ENCODE measurements at places on chromosomes 7 and 10.

GRCh38 chr10:63525021-63525420 lies 3.8 kb downstream of the REEP3 start:
- DNase-seq: no peak

- DNase-seq: no peak
Observed at GRCh38 chr7:89914711-89915110, 239.6 kb upstream of the STEAP1 start.

DNA sequence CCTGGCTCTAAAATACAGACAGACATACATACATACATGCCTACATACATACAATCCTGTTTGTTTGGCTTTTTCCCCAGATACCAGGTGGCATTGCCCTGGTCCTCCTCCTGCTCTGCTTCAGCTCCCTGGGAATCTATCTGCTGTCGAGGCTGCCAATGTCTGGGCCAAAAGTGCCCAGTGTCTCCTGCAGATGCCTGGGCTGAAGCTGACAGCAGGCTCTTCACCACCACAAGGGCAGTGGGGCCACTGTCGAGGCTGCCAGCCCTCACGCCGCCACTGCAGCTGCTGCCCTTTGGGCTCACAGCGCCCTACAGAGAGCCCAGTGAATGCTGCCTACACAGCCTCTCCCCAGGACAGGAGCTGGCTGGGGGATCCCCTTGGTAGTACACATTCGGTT lies 18.0 kb upstream of the STN1 start:
- DNase-seq: no peak

DNA sequence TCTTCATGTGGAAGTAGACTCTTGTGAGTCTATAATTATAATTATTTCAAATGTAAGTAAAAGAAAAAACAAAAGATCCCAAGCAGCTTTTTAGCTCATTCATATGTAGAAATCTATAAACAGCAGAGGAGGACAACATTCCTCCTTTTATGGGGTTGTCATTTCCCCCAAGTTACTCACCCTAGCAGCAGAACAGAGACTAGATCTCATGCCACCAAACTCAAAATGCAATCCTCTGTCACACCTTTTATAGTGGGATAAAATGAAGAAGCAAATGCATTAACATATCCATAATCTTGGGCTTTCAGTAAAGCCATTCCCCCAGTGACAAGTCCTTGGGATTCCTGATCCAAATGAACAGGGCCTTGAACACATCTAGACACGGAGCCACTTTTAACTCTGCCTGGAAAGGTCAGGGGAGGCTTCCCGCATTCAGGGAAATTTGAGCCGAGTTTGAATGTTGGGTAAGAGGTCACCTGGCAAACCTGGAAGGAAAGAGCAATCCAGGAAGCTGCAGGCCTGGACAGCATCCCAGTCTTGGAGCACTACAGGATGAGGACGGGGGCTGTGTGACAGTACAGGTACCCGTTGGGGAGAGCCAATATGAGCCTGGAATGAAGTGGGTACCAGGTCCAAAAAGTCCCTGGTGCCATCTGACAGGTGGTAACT lies 76.4 kb downstream of the DOCK4 start:
- no peak for DNase-seq

GRCh38 chr10:119713744-119714483 lies 11.9 kb upstream of the INPP5F start:
- DNase-seq: no peak

GRCh38 chr10:122571892-122572291 lies 11.3 kb downstream of the DMBT1 start:
- DNase-seq: no peak

DNA sequence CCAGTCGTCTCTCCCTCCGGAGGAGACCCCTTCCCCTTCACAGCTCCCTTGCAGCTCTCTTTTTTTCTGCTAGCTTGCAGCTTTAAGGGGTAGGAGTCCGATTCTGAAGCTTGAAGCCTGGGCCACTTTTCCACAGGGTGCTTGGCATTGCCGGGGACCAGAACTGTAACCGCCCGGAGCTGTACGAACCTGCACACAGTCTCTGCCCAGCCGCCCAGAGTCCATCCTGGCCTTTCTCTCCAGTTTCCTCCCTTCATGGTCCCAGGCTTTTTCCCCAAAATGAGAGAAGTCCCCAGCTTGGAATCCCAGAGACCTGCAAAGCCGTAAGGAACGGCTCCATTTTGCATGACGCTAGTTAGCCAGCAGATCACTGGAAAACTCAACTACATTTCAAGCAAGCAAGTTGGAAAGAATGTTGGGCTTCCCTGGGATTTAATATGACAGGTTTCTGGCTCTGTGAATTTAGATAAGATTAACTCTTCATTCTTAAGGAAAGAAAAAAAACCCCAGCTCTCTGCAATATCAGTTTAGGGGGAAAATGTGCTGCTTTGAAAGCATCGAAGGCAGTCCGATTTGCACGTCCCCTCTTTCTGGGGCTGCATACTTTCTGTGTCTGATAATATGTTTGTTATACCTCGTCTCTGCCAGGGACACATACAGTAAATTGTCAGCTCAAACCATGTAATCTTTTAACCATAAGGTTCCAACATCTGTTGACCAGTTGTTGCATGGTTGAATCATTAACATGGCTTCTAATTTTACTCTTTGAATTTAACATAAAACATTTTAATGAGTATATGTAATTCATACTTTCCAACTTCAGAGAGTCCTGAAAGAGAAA lies 190.0 kb upstream of the LYZL2 start:
- DNase-seq: no peak

DNA sequence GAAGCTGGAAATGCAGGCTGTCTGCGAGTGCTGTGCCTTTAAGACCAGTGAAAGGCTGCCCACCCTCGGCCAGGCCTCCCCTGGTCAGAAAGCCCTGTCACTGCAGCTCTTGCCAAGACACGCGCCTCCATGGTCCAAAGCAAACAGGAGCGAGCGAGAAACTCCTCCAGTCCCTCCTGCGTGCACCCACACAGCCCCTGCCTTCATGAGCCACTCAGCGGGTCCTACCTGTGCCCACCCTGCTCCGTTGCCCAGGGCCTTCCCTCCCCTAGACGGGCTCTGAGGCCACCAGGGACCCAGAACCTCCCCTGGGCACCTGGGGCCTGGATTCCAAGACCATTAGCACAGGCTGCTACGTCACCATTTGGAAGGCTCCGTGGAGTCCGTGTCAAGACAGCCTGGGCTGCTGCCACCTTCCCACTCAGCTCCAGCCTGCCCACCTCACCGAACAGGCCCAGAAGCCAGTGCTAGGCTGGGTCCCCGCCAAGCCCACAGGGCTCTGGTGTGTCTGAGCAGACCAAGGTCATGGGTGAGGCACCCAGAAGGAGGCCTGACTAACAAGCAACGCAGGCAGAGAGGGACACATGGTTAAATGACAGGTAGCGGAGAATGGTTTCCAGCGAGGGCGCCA lies 144.5 kb downstream of the NEURL1 start:
- no peak for DNase-seq

DNA sequence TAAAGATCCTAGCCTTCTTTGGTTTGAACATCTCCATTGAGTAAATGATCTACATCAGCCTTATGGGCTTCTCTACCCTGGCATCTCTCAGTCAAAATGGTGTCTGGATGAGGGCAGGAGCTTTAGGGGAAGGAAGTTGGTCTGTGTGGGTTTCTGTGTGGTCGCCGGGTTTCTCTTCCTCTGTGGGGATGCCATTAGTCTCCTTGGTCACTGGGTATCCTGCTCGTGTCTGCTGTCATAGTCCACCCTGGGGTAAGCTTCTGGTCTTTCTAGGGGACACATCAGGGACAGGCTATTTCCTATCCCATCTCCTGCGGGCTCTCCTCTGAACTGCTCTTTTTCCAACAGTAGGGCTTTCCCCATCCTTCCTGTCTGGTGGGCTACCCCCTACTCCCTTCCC lies 150.3 kb upstream of the NPY start:
- no peak for DNase-seq

GRCh38 chr10:64486149-64486548 lies 964.9 kb downstream of the REEP3 start:
- no peak for DNase-seq

GRCh38 chr10:43502931-43503330 lies 66.0 kb downstream of the ZNF487 start:
- no peak for DNase-seq

- no peak for DNase-seq
Observed at GRCh38 chr7:140230516-140230860, 53.7 kb upstream of the KDM7A start.

DNA sequence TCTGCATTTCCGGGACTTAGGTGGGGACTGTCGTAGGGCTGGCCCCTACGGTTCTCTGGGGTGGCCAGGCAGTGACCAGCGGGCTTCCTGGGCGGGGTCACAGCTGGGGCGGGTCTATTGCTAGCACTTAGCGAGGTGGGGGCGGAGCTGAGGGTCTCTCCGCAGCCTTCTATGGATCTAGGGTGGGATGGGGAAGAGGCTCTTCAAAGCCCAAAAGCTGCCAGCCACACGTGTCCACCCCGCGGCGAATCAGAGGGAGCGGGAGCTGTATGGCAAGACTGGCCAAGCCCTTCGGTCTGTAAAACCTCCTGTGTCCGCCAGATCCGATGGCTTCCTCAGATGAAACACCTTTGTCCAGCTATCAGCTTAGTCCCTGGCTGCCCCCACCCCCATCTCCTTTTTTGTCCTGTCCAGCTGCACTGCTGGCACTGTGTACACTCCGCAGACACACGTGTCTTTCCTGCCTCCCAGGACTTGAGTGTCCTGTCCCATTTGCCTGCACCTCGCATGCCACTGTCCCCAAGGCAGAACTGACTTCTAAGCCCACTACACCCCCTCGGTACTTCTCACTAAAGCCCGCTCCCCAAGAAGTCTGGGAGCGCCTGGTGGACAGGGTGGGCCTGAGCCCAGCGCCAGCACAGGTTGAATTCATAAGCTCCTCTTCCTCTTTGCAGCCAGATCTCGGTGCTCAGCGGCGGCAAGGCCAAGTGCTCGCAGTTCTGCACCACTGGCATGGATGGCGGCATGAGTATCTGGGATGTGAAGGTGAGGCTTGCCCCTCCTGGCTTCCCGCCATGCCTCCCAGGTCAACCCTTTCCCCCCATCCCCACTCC lies 14.8 kb downstream of the PDAP1 start:
- DNase-seq: no peak

GRCh38 chr10:125607689-125608290 lies 75.2 kb downstream of the TEX36 start:
- no peak for DNase-seq

DNA sequence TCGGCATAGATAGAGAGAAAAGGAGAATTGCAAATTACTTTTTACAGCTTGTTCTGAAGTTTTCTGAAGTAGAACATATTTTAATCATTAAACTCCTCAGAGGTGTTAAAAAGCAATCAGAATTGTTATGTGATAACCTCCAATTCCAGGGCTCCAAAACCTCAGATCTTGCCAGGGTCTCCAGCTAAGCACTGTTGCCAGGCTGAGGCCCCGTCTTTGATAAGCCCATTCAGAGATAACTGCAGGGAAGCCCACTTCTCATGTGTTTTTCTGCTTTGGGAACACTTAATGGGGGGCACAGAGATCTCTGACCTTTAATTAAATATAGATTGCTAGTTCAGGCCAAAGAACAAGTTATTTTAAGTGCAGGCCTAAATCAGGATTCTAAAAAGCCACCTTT lies 40.4 kb downstream of the GFRA1 start:
- DNase-seq: no peak

- no peak for DNase-seq
Observed at GRCh38 chr7:63030061-63030460, 968.6 kb upstream of the ZNF722 start.

GRCh38 chr10:52906046-52906445 lies 133.5 kb upstream of the MBL2 start:
- DNase-seq: no peak

DNA sequence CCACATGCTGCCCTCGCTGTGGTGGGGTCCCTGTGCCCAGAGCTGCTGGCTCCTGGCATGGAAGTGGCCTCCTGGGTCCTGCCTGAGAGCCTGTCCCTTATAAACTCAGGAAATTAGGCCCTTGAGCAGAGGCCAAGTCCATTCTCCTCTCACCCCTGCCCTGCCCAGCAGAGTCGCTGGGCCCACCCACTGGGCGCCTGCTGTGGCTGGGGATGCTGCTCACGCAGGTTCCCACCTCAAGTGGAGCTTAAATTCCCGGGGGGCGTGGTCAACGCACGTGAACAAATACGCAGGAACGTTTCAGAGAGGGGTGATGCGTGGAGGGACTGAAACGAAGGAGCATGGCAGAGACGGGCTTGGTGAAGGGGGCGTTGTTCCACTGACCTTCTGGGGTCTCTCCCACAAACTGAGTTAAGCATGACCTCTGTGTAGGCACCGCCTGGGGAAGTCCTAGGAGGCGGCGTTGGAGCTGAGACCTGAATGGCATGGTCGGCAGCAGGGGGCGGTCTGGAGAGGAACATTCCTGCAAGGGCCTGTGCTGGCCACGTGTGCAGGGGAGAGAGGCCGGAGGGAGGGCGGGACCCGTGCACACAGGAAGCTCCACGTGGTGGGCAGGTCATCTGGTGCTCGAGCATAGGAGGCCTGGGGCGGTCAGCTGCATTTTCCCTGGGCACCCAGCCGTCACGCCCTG lies 27.9 kb downstream of the FAM20C start:
- DNase-seq: no peak

DNA sequence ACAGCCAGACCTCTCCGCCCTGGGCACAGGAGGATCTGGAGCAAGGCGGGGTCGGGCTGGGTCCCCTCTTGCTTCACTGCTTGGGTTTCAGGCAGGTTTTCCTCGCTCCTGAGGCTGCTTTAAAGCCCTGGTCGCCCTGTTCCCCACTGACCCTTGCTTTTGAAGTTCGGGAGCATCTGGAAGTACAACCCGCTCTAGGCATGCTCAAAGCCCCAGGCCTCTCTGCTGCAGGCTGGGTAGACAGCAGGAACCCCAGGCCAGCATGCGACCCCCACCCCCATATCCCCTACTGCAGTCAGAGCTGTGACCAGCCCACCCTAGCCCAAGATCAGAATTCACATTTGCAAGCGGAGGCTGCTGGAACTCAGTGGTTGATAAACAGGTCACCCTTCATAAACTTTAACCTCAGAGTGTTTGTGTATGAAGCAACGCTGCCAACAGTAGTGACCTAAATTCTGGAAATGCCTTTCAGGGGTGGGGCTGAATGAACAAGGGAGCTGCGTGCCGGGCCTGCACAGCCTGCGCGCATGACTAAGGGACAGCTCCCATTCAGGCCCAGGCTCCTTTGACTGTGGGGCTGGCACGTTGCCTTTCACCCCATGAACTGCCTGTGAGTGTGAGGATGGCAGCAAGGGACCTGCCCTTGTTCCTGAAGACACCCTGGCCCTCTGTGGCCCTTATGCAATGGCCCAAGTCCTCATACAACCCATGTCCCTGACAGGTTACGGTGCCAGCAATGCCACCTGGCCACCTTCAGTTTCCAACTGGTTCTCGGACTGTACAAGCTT lies 52.5 kb downstream of the PROSER2 start:
- DNase-seq: no peak

- no peak for DNase-seq
Observed at GRCh38 chr10:92789067-92789466, 59.3 kb upstream of the EXOC6 start.

DNA sequence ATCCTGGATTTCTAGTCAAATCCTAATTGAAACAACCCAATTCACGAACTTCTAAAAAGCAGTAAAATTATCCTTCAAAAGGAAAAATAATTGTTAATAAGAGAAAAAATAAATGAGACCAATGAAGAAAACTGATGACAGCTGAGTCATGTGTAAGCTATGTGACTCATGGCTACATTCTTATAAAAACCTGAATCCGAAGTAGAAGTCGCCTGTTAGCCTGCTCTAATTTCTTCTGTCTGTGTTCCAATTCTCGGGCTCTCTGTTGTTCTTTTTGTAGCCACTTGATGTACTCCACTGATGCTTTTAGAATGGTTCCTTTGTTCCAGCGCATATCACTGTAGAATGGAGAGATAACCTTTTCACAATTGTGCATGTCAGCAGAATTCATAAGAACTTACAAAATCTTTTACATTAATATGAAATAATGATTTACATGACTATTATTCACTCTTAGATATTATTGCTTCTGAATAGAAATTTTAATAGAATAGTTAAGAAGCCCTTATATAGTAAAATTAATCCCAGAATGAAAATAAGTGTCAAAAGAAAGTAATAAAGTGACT lies 88.8 kb downstream of the TFEC start:
- no peak for DNase-seq
